ENCODE measurements at places on chromosomes 2 and 18.

GRCh38 chr18:46660957-46661749, 4.1 kb upstream of the LOXHD1 start:
- peak; percentile 8 for DNase-seq

DNA sequence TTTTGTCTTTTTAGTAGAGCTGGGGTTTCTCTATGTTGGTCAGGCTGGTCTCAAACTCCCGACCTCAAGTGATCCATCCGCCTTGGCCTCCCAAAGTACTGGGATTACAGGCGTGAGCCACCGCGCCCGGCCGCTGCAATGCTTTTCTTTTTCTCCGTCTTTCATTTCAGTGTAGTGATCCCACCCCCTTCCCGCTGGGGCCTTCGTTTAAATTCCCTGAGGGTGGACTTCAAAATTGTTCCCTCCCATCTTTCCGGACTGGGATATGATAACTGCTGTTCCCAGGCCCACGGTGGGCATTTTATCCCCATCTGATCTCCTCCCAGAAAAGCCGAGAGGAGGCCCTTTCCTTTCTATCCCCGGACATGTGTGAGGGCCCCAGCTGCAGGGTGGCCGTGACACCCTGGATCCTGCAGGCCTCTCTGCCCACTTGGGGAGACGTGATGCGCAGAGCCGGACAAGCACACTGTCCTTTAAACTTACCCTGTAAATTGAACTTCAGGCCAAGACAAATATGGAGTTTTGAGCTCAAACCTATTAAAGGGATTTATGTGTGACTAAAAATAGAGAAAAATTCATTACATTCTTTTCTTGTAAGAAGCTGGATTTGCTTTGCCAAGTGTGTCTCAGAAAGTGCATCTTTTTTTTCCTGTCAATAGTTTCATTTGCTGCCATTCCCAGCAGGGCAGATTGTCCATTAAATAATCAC, 54.5 kb upstream of the AFF3 start:
- DNase-seq = no peak

DNA sequence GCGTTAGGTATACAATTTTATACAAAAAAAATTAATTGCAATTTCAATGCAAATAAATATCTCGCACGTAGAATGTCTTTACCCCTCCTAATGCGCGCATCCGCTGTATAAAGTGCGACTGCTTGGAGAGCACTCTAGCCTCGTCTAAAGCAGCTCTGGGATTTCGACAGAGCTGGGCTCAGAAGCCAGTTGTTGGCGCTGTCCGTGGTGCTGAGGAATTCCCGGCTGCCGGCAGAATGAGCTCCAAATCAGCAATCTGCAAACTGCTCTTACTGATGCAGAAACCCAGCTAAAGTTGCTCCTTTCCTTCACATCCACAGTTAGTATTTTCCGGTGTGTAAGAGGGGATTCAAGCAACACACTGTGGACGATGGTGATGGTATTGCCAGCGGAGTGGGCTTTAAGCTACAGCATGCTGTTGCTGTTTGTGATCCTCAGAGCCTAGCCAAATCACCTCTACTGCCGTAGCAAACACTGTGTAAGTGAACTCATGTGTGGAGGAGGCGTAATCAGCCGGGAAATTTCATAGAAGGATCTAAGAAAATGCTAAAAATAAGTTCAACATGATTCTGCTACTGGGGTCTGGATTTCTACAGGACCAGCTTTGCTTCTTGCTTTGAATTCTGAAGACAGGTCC, at the start of gene VWC2L:
TSS of gene VWC2L (plus strand) at position 137 of the 637 bp plus-strand sequence. CDS start 3,140 bp downstream, outside the sequence.
- peak; percentile 30 for DNase-seq

DNA sequence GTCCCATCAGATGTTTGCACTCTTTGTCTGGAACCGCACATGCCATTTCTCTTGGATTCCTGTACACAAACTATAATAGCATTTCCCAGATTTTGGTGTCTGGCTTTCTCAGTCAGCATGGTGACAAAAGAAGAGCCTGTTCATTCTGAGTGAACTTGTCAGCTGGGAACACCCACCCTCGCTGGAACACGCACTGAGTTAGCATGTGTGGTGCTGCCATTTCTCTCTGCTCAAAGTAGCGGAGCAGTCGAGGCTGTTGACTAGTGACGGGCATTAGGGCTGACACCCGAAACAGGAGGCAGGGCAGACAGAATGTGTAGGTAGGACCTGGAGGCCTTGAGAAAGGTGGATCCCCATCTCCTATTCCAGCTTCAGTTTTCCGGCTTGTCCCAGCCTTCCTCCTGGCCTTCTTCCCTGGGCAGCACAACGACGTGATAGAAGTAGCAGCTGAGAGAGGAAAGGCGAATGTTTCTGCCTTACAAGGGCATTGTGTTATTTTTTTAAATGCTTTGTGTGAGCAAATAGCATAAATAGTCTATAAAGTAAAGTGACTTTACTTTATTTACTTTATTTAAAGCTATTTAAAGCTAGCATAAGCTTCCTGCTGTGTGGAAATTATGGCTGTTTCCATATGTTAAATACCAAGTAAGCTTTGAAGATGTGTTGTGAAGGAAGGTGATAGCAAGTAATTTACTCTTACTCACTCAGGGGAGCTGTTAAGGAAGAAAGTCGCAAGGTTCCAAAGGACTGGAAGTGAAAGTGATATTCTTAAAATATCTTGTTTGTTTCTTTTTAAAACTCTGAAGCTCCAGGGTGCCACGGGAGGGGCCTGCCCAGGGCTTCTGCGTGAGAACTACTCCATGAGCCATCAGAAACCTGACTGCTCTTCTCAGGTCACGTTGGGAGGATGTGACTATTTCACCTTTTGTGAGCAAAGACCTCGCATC, 272.6 kb downstream of the NEDD4L start:
- no peak for DNase-seq

- DNase-seq = no peak
Observed at GRCh38 chr2:196823750-196824522, 14.8 kb upstream of the C2orf66 start.
